ENCODE measurements at places on chromosomes 11 and 22. TPM values are rescaled to one million over a fixed set of nuclear protein-coding genes. Genes with fewer than 3 reads are reported as not detected.

The CDC42EP1 gene
- 1.1 TPM for total RNA-seq

The CARNS1 gene
- 0.76 TPM for total RNA-seq

DNA sequence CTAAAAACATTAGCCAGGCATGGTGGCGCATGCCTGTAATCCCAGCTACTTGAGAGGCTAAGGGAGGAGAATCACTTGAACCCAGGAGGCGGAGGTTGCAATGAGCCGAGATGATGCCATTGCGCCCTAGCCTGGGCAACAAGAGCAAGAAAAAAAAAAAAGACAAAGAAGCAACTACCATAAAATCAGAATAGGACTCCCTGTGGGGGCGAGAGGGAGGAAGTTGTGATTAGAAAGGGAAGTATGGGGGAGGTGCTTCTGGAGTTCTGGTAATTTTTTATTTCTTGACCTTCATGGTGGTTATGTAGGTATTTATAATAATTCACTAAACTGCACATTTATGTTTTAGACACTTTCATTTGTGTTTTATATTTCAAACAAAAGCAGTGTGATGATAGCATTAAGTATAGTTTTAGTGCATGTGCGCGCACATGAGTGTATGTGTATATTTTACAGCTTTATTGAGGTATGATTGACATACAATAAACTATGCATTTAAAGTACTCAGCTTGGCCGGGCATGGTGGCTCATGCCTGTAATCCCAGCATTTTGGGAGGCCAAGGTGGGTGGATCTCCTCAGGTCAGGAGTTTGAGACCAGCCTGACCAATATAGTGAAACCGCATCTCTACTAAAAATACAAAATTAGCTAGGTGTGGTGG is 43.5 kb downstream of the SIK2 start:
- no peaks in the 10 kb centered on the region for H3K27me3 ChIP-seq
- no peak overlapping the region for H3K27ac ChIP-seq
- H3K36me3 ChIP-seq: peaks cover 8% of the 10 kb centered on the region

The HEPN1 gene
- not detected for total RNA-seq

- H3K27ac ChIP-seq: no peak overlapping the region
- H3K4me1 ChIP-seq: no peaks in the 10 kb centered on the region
- H3K36me3 ChIP-seq: no peaks in the 10 kb centered on the region
- no peak for DNase-seq
- no peaks in the 10 kb centered on the region for H3K27me3 ChIP-seq
- no peak overlapping the region for H3K4me3 ChIP-seq
Observed at GRCh38 chr11:103125462-103125861, 16.2 kb downstream of the DYNC2H1 start.

The UBQLNL gene
- 0.28 TPM for total RNA-seq
